HEK293T (cell line): ENCODE measurements at places on chromosomes 4 and X.

GRCh38 chr4:5465529-5465928, 242.8 kb downstream of the EVC2 start:
- DNase-seq, result no peak

- no peak for DNase-seq
These were observed 71.3 kb upstream of the ACSL1 start for GRCh38 chr4:184896868-184897715.

DNA sequence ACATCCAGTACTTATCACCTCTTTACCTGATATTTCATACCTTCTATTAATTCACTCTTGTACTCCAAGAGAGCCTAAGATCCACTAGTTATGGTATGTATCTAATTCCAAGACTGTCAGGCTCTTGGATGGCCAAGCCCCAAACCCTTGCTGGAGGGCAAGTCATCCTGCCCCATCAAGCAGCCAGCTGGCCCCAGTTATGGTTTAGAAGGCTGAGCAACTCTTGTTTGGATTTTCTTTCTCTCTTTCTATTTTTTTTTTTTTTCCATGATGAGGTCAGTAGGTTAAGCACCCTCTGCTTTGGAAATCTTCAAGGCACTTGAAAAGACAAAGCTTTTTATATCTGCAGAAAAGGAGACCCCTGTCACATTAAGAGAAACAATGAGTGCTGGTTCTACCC, 10.9 kb upstream of the FGF16 start:
- DNase-seq, result no peak

DNA sequence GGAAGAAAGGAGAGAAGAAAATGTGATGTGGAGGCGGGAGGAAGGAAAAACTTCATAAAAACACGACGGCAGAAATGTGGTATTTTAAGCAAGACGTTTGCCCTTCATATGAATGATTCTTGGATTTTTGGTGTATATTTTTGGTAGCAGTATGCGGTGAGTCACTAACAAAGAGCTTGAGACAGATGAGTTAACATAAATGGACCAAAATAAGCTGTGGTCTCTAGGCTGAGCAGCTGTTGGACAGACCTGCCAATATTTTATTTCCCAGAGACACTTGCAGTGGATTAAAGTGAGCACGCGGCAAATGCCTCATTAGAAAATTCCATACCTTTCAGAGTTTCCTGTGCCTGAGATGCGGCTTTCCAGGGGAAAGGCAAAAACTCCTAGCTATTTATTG, 43.1 kb upstream of the RPS6KA3 start:
- no peak for DNase-seq

DNA sequence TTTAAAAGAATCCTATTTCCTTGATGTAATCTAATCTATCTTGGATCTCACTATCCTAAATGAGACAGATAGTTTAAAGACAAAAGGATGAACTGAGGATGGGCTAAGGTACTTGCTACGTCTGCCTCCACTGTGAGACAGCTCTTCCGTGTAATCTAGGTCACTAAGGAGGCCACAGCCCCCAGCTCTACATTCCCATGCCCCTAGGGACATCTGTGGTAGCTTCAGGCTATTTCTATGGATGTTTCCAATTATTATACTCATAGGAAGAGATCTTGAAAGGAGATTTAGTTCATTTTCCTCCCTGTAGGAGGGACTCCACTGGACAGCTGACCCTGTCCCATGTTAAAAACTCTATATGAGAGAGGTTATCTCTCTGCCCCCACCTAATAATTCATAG, 140.8 kb upstream of the TRPC5 start:
- DNase-seq, result no peak

DNA sequence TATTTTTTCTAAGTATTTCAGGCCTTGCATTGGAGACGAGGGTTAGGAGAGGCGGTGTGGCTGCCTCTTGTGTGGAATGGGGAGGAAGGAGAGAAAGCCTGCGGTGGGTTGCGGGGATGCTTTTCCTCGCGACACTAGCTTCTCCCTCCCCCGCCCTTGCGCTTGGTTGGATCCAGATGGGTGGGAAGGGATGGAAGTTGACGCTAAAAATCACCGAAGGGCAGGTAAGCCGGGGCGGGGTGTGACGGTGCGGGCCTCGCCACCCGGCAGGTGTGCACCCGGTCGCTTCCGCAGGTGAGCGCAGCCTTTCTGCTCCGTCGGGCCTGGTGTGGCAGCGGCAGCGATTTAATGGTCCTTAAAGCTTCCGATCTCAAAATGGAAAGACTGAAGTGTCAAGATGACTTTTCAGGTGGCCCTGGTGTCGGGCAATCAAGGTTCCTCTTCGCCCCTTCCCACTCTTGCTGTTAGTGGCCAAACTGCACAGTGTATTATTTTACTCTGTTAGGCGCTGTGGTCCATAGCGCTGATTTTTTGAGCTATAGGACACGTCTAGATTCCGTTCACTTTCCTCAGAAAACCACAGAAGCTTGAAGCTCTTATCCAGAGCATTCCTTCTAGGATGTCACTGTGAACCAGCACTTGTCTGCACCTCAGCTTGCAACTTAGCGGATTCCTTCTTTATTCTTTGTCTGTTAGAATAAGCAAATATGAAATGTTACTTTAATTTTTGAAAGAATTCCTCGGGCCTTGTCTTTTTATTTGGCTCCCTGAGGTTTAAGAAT, 765 bp downstream of the ENOPH1 start:
- DNase-seq, result peak; percentile 28

- no peak for DNase-seq
These were observed 17.7 kb upstream of the TMEM154 start for GRCh38 chr4:152697284-152698088.

DNA sequence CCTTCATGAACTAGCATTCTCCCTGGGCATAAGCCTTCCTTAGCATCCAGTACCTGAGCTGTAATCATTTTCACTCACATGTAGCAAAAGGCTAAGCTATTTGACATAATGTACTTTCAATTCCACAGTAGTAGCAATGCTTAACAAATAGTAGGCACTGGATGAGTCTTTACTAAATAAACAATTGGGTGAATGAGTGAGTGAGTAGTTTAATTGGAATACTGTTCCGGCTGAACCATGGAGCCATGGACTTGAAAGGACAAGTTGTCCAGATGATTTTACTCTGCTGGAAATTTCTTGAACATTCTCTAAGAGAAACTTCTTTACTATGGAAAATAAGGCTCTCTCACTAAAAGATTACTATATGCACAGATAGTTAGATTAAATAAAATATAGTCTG, 159.3 kb downstream of the FAM47B start:
- DNase-seq, result no peak

DNA sequence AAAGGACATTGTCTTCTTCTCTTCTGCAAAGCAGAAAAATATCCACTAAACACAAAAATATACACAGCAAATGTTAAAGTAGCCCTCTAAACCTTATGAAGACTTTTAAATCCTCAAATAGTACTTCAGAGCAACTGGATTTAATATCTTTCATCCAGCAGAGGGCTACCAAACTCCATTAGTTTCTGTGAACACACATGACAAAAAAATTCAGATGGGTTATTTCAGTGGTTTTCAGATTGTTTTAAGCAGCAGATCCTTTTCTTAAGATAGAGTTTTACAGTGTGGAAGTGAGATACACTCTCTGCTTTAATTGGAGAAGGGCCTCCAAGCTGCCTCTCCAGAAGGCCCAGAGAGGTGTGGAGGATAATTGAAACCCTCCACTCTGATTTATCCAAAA, 56.7 kb downstream of the ANK2 start:
- peak; percentile 17 for DNase-seq

GRCh38 chr4:156998500-156999174, 27.0 kb upstream of the PDGFC start:
- DNase-seq, result no peak

DNA sequence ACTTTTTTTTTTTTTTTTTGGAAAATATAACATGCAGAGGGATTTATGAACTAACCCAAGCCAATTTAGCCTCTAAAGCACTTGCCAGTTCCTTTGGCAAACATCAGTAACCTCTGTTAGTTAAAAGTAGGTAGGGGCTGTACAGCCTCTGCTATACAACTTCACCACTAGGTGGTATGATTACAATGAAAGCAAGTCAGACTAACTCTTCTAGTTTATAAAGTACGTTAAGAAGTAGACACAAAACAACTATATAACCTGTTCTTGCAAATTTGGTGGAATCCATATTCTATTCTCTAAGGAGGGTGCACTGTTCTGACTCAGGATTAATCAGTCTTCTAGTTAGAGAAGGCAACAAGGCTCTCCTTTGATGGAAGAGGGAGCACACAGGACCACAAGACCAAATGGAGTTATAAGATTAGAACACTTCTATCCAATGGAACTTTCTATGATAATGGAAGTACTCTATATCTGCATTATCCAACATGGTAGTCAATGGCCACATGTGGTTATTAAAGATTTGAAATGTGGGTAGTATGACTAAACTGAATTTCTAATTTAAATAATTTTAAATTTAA, 12.8 kb downstream of the AIMP1 start:
- peak; percentile 34 for DNase-seq

DNA sequence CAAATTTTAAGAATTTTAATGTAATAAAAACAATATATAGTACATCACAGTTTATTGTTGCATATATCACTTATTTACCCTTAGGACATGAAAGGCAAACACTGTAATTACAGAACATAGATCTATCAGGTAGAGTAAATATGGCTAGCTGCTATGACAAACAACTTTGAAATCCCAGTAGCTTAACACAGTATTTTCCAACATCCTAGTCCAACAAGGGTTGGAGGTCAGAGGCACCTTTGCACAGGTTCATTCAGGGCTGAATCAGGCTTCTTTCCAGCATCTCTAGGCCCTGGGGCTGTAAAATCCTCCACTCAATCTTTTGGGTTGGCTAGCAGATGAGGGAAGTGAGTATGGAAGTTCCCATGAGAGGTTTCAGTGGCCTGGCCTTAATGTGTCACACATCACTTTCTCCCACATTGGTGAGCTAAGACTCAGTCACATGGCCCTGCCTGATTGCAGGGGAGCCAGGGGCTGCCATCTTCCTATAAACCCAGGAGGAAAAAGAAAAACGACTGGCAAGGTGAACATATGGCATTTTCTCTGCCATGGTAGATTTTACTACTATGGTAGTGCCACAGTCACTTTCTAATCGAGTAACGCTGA, 32.9 kb downstream of the HERC6 start:
- no peak for DNase-seq

- no peak for DNase-seq
These were observed 1.7 kb upstream of the VCX start for GRCh38 chrX:7841084-7841805.

- DNase-seq, result no peak
These were observed 6.3 kb downstream of the RUFY3 start for GRCh38 chr4:70728091-70728490.

- no peak for DNase-seq
These were observed 781 bp upstream of the SPON2 start for GRCh38 chr4:1172971-1173757.

GRCh38 chrX:64976673-64977040, 407 bp upstream of the ZC4H2 start:
- no peak for DNase-seq

DNA sequence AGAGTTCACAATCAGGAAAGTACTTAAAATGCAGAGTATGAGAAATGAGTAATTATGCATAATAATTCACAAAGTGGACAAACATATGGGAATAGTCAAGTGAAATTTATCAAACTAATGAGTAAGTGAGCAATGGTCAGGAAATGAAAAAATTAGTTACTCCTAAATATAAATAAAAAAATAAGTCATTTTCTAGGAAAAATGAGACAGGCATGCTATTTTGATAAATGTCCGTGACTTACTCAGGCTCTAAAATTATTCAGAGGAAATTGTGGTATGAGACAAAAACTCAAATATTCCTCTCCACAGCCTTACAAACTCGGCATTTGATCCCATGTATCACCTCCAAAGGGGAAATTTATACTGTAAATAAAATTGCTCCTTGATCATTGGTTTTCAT, 181.2 kb downstream of the COX18 start:
- no peak for DNase-seq

GRCh38 chr4:118289794-118290193, 63.0 kb downstream of the PRSS12 start:
- no peak for DNase-seq

- no peak for DNase-seq
These were observed 43.9 kb downstream of the GABRB1 start for GRCh38 chr4:47075262-47075661.

- peak; percentile 9 for DNase-seq
These were observed 871 bp upstream of the HPGD start for GRCh38 chr4:174523025-174523693.

DNA sequence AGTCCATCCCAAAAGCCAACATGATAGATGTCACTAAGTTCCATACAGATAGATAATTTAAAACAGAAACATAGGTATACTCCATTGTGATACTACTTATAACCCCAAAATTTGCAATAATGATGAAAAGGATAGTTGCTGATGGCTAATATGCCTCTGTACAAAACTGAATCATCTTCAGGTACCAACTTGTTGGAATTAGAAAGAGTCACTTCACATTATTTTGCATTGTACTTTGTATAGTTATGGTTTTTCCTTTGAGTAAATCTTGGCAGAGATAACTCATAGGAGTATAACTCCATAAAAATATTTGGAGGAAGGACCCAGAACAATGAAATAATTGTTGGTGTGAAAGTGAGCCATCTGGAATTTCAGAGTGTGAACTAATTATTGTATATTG, 17.6 kb downstream of the GIMD1 start:
- DNase-seq, result no peak

DNA sequence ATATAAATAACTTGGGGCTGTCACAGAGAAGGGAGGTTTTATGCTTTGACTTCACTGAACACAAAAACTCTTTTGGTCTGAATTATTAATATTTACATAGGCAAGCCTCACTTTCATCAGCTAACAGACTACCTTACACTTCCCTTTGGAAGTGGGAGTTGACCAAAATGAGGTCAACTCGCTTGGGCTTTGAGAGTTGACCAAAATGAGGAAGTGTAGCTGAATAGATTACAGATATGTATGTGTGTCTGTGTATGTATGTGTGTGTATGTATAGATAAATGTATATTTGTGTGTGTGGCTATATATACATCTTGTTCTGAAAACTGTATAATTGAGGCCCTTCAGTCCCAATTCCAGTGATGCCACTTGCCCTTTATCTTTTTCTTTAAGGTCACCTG, 113.3 kb upstream of the IL13RA1 start:
- no peak for DNase-seq

- DNase-seq, result no peak
These were observed 1.5 kb downstream of the RADX start for GRCh38 chrX:106613277-106613676.

GRCh38 chrX:151161690-151162089, 14.7 kb upstream of the GPR50 start:
- DNase-seq, result no peak

DNA sequence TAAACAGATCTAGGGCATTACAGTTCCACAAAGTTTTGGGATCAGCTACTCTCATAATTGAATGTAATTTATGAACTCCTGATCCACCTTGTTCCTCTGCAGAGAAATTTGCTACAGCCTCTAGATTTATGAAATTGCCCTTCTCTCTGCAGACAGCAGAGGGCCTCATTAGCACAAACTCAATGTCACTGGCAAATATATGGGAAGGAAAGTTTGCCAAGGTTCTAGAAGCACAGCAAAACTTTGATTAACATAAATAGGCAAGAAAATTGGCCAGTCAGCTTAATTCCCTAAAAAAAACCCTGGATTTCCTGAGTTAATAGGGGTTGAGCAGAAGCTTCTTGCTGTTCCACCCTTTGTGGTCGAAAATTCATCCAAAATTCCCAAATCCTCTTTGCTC, 31.5 kb downstream of the PRPS1 start:
- no peak for DNase-seq

GRCh38 chrX:39451046-39451445, 646.7 kb downstream of the BCOR start:
- no peak for DNase-seq
